Skin of body (tissue), 3 donors: ENCODE measurements at places on chromosomes 2 and 18. TPM values are rescaled to one million over a fixed set of nuclear protein-coding genes. Genes with fewer than 3 reads are reported as not detected.

GRCh38 chr18:48819276-48819675, 131.5 kb downstream of the SMAD7 start:
- no peak for DNase-seq

DNA sequence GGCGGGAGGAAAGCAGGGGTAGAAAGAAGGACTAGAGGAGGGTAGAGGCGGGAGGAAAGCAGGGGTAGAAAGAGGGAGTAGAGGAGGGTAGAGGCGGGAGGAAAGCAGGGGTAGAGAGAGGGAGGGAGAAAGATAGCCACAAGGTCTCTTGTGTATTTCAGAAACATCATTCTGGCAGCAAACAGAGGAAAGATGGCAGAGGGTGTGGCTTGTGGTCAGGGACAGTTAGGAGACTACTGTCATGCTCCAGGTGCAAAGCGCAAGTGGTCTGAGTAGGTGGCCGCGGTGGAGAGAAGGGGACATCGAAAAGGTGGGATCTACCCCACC, 82.4 kb upstream of the TAF1B start:
- DNase-seq: no peak

The GKN1 gene
- not detected for total RNA-seq

The LOXL3 gene
- total RNA-seq: 3.7 TPM

- DNase-seq: no peak
Measured at GRCh38 chr2:39615675-39616074, 50.0 kb upstream of the TMEM178A start.

DNA sequence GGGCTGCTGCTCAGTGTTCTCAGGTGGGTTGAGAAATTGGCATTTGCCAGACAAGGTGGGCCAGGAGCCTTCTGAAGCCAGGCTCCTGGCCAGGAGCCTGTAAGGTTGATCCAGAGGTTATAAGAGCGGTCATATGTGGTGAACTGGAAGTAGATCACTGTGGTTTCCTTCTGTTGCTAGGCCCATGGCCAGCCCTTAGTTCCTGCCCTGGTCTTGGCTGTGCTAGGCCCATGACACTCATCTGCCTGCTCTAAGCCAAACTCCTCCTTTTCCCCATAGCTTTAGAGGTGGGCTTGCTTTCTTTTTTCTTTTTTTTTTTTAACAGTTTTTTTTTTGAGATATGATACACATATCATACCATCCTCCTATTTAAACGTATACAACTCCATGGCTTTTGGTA, 5.0 kb upstream of the MGAT5 start:
- no peak for DNase-seq

- DNase-seq: no peak
Measured at GRCh38 chr2:234512884-234513669, 16.2 kb upstream of the ARL4C start.

- no peak for DNase-seq
Measured at GRCh38 chr18:58362829-58363271, 266.0 kb downstream of the ALPK2 start.

GRCh38 chr2:201973305-201973928, 60.2 kb upstream of the FZD7 start:
- DNase-seq: no peak

GRCh38 chr2:62381656-62382055, 124.3 kb downstream of the TMEM17 start:
- no peak for DNase-seq

The IL36G gene
- total RNA-seq: 4.4 TPM

DNA sequence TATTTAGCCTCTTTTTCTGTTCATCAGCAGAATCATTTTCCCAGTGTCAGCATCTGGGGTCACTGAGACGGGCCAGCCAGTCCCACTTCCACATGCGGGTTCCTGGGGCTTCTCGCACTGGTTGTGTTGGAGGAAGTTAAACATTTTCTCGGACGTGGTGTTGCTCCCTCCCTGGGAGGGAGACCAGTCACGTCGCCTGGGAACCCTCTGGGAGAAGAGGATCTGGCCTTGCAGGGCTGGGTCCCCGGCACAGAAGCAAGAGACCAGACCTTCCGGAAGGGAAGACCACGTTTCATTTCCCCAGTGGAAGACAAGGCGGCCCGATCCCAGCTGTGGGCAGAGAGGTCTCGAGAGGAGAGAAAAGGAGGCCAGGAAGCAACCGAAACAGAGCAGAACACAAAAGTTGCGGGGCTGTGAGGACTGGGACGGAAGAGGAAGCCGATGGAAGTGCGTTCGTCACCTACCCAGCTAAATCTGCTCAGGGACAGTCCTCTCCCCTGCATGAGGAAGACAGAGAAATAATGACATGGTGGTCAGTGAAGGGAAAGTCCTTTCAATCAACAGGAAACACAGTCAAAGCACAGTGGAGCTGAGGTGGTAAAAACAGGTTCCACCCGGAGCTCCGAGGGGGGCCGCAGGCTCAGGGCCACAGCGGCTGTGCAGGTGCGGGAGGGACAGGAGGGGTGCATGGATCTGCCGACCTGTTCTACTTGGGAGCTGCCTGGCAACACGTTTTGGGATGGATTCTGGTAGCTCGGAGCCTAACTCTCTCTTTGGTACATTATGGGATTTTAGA, 144.4 kb downstream of the MBP start:
- DNase-seq: no peak

DNA sequence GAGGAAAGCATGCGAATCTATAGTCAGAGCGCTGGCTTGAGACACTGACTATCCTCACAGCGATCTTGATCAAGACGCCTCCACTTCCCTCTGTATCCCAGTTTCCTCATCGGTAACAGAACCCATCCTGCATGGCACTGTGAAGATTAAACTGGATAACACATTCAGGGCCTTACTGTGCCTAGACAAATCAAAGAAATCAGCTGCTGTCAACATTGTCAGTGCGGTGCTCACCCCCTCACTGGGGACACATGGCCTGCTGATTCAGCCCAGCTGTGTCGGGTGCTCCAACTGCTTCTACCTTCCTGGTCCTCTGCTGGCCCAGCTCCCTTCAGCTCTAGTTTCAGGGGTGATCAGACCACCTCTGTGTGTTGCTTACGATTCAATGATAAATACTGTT, 268.6 kb upstream of the AGAP1 start:
- DNase-seq: no peak

- DNase-seq: no peak
Measured at GRCh38 chr2:61377046-61377445, 93.8 kb downstream of the USP34 start.

The NEU2 gene
- total RNA-seq: 1.4 TPM

DNA sequence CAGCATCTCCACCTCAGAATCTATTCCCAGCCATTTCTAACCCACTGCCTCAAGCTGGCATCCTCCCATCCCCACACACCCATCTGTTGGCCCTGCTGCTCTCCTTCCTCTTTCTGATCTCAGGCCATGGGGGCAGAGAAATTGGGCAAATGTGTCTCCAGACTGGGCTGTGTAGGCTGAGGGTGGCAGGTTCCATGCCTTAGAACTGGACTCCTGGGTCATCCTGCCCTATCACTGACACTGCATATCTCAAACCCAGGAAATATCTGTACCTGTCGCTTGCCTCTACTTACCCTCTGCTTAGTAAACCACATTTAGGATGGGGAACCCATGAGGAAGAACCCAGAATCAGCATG, 1.8 kb downstream of the WNT10A start:
- no peak for DNase-seq

DNA sequence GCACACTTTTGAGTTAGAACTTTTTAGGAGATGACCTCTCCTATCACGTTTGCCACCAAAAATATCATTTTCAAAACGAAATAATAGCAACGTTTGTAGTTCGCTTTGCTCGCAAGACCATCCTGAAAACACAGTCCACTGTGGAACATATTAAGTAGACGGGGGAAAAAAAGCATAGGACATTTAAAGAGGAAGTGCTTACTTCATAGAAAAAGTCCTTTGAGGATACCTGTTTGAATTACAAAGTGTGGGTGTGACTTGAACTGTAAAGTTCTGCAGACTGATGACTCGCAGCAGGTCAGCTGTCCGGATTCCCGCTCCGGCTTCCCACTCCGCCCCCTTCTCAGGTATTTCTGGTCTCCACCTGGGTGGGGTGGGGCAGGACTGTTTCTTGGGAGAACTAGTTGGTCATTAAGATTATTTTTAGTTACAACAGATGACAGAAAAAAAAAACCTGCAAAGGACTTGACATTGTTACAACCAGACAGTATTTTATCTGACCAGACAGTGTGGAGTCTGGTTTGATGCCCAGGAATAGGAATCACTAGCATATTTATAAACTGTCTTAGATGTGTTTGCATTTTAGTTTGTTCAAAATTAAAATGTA, 13.3 kb downstream of the CNOT11 start:
- DNase-seq: no peak

- no peak for DNase-seq
Measured at GRCh38 chr2:59627599-59627998, 925.9 kb downstream of the BCL11A start.

- no peak for DNase-seq
Measured at GRCh38 chr18:811892-812375, at the start of gene YES1. Gene YES1, minus strand, starts transcription at chr18:812242. Its CDS starts 55,415 bp downstream, at chr18:756827.

DNA sequence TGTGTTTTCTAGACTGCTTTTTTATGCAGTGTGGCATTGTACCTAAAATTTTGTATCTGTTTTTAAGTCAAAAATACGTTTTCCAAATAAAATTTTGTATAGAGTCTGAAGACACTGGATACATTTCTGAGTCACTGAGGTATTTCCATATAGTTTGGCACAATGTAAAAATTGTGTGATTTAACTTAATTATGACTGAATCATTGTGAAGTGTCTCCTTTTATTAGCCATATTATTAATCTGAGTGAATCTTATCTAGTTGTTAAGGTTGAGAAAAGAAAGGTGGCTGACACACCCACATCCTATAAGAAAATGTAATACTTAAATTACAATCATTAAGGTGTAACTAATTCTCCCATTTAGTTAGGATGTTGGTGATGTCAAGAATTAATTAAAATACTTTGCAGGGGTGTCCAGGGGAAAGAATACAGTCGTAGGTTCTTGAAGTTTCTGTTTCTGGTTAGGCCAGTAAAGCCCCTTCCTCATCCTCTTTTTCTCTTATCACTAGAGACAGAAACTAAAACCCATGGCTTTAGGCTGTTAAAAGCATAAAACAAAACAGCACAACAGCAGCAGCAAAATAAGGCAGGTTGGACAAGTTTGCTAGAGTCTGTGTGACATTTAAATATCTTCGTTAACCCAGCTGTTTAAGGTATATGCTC, 71.6 kb downstream of the UBE2E3 start:
- no peak for DNase-seq

- DNase-seq: no peak
Measured at GRCh38 chr18:34492652-34493051, 217.4 kb upstream of the DTNA start.

- DNase-seq: no peak
Measured at GRCh38 chr2:103868396-103868795, 985.5 kb upstream of the POU3F3 start.

DNA sequence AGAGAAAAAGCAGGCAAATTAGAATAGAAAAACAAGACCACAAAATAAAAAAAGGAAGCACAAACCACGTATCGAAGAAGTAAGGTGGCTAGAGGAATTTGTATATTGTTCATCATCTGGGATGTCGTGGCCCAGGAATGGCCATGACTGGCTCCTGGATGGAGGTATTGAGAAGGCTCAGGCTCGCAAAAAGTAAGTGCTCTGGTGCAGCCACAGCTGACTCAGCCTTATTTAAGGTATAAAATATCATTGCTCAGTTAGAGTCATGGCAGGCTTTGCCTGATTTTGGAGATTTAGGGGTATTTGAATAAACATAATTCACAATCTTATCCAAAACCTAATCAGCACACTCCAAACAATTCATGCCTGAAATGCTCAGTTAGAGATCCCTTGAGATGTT, 78.4 kb upstream of the FANCL start:
- DNase-seq: no peak

DNA sequence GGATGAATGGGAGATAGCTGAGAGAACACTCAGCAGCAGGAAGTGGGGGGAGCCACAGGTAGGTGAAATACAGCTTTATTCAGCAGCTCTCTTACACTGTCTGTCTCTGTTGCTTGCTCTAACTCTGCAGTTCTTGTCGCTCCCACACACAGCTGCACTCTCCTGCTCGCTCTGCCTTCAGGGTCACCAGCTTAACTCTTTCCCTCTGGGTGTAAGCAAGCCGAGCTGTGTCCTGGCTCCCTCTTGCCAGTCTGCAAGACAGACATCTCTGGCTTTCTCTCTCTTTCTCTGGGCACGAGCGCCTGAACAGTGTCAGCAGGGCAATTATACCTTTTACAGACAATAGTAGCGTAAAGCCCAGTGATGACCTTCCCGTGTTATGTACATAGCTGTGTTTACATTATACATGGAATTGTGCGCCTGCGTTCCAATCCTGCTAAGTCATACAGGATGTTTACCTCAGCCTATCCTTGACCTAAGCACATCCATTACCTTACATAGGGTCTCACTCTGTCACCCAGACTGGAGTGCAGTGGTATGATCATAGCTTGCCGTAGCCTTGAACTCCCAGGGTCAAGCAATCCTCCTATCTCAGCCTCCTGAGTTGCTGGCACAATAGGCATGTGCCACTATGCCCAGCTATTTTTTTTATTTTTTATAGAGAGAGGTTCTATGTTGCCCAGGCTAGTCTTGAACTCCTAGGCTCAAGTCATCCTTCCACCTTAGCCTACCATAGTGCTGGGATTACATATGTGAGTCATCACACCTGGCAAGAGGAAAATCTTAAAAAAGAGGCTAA, 57.8 kb upstream of the CHN1 start:
- DNase-seq: no peak

The OXER1 gene
- total RNA-seq: 1.1 TPM

DNA sequence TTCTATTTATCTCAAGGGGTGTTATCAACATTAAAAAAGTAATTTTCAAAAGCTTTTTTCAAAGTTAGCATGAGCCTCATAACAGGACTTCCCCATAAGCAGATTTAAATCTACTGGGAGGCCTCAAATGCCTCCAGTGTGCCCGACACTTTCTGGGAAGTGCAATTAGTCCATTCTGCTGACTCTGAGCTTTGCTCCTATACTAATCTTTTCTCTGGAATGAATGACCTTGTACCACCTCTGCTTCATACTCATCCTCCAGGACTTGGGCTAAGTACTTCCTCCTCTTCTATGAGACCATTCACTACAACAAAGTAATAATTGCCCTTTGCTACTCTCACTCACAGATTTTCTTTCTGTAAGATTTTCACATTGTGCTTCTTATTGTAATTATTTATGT, 111.1 kb downstream of the RIT2 start:
- no peak for DNase-seq

DNA sequence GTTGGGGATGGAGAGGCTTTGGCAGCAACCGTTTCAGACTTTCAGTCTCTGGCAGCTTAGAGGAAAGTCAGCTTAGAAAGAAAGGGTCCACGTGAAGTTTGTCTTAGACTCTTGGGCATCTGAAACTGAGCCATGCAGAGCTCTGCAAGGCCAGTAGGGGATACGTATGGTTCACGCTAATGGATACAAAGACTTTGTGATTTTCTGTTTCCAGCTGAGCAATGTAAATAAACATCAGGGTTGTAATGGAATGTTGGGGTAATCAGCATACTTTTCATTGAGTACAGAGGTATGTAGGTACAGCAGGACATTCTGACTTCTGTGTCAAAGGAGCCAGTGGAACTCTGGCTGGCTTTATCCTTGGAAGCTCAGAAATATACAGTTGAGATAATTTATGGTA, 31.0 kb downstream of the RALB start:
- no peak for DNase-seq

The BOLA3 gene
- 15.6 TPM for total RNA-seq

The IL1R1 gene
- 20.3 TPM for total RNA-seq

The SPOPL gene
- 26.1 TPM for total RNA-seq

- DNase-seq: no peak
Measured at GRCh38 chr2:112529757-112530156, 12.5 kb upstream of the POLR1B start.
